RPMI8226 (cell line): ENCODE measurements at places on chromosomes 2 and 18.

DNA sequence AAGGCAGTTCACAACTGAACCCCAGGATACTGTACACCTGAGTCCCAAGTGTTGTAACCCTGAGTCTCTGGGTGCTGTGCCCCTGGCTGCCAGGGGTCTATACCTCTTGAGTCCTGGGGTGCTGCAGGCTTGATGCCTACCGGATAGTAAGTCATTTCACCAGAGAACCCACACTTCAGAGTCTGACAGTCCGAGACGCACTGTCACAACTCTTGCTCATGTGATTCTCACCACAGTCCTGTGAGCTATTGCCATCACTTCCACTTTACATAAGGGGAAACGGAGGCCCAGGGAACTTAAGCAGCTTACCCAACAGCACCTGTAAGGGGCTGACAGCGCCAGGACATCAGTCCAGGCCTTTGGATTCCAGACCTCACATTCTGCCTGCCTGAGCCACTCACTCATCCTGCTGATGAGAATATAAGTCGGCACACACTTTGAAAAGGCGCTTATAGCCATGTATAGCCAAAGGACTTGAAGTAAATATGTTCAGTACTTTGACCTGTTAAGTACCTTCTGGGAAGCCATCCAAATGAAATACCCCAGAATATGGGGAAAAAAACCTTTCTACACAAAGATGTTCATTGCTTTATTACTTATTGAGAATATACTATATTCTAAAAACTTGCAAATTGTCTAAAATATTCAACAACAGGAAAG lies 180.7 kb upstream of the ID2 start:
- DNase-seq: no peak

DNA sequence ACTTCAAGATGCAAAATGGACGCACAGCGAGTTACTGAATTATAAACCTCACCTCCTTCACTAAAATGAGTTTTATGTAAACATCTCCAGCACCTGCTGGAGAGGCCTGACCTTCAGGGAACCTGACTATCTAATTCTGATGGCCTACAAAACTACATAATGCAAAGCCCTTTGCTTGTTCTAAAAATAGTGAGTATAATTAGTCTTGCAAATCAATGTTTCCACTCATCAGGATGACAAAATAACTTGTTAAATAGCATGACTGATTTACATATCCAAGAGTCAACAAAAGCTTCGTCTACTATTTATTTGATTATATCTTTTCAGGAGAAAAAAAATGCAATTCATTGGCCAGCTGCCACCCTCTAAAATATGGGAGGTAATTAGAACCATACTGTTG lies 326.3 kb upstream of the MC4R start:
- no peak for DNase-seq

- no peak for DNase-seq
Measured at GRCh38 chr2:10223932-10224720, 78.6 kb upstream of the HPCAL1 start.

DNA sequence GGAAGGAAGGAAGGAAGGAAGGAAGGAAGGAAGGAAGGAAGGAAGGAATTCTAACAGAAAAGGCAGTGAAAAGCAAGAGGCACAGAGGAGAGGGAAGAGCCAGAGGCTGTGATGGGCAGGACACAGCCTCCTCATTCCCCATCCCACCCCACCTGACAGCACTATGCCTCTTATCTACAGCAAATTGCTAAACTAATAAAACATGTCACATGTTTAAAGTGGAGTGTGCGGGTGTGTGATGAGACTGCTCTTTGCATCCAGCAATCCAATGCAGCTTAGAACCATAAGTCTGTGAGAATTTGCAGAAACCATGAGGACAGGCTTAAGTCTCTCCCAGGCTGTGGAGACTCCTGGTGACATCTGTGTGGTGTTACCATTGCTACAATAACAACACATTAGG lies 108.4 kb upstream of the ALK start:
- DNase-seq: no peak

DNA sequence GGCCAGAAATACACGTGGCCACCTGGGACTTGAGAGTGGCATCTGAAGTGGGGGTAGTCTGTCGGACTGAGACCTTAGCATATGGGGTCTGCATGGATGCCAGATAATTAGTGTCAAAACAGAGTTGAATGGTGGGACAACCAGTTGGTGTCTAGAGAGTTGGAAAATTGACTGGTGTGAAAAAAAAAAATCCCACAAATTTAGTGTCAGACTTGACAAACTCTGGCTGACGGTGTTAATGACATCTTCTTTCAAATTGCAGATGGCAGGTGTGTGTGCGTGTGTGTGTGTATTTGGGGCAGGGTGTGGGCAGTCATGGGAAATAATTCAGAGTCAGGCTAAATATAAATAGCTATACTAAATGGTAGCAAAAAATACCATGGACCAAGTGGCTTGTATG lies 365.4 kb upstream of the RGPD4 start:
- no peak for DNase-seq

DNA sequence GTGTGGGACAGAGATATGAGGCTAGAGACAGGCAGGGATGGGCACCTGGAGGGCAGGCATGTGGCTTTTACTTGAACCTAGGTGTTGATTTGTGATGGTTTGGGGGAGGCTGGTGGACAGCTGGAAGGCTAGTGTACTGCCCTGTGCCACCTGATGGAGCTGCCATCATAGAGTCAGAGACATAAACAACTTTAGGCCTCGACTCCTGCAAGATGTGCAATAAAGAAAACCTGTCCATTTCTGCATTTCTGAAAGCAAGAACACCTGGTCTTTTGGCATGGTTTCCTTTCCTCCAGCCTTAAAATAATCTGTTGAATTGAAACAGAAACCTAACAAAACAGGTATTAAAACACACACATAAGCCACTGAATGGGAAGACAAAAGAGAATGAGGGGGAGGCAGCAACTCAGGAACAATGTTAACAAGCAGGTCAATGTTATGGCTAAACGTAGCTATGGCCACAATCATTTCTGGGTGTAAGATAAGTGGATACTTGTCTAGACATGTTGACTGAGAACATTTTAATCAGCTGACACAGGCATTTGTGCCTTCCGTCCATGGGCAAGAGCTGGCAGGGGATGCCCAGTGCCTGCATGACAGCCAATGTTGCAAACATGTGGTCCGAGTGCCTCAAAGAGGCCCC lies 87.8 kb downstream of the KCTD1 start:
- DNase-seq: peak; percentile 90
